ENCODE measurements at places on chromosomes 16 and 17.

DNA sequence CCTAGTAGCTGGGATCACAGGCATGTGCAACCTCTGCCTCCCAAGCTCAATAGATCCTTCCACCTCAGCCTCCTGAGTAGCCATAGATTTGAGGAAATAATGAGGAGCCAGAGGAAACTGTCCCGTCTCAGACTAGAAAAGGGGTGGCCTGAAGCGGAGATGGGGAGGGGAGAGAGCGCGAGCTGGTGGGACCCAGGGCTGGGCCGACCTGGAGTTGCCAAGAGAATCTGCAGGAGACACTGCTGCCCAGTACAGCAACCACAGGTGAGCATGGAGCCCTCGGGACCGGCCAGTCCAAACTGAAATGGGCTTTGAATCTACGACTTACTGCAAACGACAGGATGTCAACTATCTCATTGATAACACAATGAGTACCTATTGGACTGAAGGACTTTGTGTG is 24.3 kb downstream of the CD300A start:
- DNase-seq: no peak

DNA sequence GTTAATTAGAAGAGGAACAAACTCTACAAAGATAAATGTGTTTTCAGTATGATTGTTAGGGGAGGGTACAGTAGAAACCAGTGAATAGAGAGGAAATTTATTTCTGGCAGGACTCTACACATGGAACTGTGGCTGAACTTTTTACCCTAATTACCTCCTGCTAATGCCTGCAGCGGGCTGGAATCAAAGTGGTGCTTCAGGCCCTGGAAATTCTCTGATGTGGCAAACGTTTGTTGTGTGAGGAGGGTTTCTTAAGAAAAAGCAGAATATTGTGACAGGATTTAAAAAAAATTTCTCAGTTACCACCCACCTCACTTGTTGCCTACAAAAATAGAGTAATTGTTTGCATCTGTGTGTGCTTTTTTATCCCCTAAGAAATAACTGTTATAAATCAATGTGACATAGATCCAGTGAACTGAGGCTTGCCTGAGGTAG is 154.5 kb downstream of the BCAS3 start:
- peak; percentile 2 for DNase-seq

DNA sequence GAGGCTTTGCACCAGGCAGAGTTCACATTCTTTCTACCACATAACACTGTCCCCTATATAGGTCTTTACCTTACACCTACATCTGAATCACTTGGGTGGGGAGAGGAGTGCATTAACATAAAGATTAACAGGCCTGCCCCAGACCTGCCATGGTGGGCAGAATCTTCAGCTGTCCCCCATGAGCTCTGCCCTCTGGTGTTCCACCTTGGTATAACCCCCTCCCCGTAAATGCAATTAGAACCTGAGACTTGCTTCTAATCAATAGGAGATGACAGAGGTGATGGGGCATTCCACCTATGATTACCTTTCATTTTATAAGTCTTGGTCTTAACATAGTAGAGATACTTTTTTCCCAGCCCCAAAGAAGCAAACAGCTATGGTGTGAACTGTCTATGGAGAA is 20.4 kb upstream of the GRIN2A start:
- DNase-seq: no peak

DNA sequence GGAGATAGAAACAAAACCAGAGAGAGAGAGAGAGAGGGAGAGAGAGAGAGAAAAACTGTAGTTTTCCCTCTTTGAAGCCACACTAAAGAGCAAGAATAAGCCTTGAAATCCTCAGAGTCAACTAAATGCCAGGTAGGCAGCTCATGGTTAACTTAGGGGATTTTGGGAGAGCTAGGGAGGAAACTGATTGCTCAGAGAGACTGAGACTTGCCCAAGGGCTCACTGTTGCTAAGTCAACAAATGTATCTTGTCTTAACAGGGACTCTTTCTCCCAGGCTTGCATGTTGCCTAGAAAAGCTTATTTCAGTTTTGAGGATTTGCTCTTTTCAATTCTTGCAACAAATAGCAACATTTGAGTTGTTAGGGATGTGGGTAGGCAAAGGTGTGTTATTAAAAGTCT is 4.5 kb upstream of the SLC5A11 start:
- no peak for DNase-seq

DNA sequence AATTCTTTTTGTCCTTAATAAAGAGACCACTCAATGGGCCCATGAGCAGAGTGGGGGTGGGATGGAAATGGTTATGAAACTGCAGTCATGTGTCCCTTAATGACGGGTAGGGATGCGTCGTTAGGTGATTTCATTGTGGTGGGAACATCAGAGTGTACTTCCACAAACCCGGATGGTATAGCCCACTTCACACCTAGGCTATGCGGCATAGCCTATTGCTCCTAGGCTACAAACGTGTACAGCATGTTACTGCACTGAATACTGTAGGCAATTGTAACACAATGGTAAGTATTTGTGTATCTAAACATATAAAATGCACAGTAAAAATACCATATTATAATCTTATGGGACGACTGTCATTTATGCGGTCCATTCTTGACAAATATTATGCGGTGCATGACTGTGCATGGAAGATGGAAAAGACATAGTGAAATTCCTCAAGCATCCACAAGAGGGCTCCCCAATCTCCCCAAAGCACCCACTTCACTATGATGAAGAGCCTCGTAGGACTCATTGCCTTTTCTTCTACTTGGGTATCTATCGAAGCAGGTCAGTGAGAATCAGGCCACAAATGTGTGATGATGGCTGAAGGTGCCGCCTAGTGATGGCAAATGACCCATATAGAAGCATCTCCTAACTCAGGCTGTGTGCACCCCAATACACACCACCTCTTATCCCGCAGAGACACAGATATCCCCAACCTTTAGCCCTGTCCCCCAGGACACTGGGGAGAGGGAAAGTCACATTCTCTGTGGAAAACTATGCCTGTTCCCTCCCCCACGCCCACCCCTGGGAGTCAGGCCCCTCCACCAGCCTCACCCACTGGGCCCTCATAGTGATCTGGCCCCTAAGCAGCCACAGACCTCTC is 43.5 kb downstream of the TBX21 start:
- peak; percentile 28 for DNase-seq

GRCh38 chr17:63476459-63476853 is 405 bp upstream of the ACE start:
- peak; percentile 45 for DNase-seq

DNA sequence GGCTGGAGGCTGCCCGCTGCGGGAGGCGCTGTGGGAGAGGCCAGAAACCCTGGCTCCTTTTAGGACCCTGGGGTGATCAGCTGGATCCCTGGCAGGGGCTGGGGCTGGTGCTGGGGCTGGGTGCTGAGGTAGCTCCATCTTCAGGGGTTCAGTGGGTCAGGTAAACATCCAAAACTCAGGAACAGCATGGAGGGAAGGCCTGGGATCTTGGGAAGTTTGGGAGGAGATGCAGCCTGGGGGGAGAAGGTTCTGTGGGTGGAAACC is 21.0 kb downstream of the ADGRG5 start:
- no peak for DNase-seq

DNA sequence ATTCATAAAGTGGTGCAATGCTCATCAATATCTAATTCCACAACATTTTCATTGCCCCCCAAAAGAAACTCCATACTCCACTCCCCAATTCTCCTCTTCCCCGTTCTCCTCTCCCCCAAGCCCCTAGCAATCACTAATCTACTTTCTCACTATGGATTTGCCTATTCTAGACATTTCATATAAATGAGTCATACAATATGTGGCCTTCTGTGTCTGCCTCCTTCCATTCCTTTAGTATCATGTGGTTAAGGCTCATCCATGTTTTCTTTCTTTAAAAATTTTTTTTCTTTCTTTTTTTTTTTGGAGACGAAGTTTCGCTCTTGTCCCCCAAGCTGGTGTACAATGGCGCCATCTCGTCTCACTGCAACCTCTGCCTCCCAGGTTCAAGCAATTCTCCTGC is 56.3 kb upstream of the HAS3 start:
- no peak for DNase-seq

GRCh38 chr16:85004587-85005205 is 6.6 kb downstream of the ZDHHC7 start:
- no peak for DNase-seq

GRCh38 chr17:74946641-74947040 is 10.9 kb downstream of the OTOP3 start:
- no peak for DNase-seq

DNA sequence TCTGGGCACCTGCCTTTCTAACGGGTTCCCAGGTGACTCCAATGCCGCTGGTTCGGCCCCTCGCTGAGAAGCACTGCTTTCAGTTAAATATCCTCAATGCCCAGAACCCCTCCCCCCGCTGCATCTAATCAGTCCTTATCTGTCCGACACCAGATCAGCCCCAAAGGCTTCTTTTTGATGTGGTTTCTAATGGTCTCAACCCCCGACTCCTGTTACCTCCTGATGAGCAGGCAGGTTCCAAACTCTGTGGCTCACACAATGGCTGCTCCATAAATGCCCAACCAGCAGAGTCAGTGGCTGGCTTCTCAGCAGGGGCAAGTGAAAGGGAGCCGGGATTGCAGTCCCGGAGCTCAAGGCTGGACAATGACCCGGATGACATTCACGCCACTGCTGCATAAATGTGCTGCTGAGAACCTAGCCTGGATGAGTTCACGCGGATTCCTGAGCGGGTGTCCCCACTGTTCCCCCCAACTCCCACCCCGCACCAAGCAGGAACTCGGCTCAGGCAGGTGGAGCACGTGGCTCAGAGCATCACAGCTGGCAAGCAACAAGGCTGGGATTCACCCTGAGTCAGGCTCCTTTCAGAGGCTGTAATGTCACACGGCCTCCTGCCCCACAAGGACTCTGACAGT is 1.0 kb upstream of the SLC38A8 start:
- DNase-seq: no peak

DNA sequence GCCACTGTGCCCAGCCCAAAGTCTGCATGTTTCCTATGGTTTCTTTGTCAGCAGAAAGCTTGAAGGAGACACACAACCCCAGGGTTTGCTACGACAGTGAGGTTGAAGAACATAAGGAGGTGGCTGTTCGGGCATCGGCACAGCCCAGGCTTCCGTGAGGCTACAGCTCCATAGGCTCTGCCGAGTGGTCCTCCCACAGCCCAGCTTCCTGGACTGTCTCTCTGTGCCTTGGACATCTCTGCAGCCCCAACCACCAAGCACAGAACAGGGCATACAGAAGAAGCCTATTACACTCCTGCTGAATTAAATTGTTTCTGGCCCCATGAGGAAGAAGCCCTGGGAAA is 3.2 kb upstream of the HAP1 start:
- DNase-seq: no peak

- no peak for DNase-seq
Observed at GRCh38 chr17:80992948-80993624, 1.4 kb downstream of the CHMP6 start.

DNA sequence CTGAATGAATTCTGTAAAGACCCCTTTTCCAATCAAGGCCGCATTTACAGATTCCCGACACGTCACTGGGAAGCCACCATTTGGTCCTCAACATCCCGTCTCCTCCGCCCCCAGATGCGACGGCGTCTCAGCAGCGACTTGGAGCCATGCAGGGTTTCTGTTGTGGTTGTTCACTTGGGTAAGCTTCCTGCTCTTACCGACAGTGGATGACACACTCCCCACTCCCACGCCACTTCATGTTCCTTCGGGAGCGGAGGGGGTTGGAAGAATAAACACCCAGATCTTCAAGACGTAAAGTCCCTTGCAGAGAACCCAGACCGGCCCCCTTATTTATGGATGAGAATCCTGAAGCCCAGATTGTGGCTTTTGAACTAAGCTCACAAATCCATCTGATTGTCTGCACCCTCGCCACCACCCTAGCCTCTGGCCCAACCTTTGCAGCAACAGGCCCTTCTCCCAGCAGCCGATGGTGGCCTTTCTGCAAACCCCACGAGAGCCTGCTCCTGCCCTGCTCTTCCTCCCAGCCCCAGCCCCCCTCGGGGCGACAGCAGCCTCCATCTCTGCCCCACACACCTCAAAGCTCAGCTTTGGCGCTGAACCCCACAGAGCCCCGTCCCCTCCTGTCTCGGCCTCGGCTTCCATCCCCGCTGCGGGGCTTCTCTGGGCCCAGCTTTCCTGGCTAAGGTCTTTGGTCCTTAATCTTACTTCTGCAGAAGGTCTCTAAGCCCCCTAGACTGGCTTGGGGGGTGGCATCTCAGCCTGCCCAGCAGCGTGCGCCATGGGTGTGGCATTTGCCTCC is 19.0 kb upstream of the OSGIN1 start:
- no peak for DNase-seq

GRCh38 chr16:85422196-85422631 is 190.9 kb upstream of the GSE1 start:
- DNase-seq: no peak
